ENCODE measurements at places on chromosomes 1 and 21. TPM values are rescaled to one million over a fixed set of nuclear protein-coding genes. Genes with fewer than 3 reads are reported as not detected.

- no peak for DNase-seq
These were observed 25.4 kb upstream of the FMO1 start for GRCh38 chr1:171222936-171223335.

FAM72D gene
- 0.72 TPM for total RNA-seq

LCE2A gene
- not detected for total RNA-seq

GRCh38 chr1:46275030-46275337 lies 27.4 kb downstream of the RAD54L start:
- DNase-seq, result no peak

GRCh38 chr1:66339944-66340343 lies 194.0 kb upstream of the SGIP1 start:
- DNase-seq, result no peak

DNA sequence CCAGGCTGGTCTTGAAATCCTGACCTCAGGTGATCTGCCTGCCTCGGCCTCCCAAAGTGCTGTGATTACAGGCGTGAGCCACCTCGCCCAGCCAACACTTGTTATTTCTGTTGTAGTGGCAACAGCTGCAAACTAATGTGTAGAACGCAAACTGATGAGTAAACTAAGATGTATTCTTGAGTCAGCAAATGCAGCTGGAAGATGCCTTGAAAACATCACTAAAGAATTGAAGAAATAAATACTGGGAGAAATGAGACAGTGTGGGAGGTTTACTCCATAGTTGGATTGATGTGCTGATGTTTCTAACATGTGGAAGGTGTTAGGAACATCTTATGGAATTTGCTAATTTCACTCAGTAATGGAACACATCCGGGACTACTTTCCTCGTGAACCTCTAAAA lies 61.3 kb upstream of the KCNE2 start:
- DNase-seq, result peak; percentile 1

FHL3 gene
- total RNA-seq, result 7.2 TPM

IGSF3 gene
- under 0.01 TPM for total RNA-seq
